HuH-7 (cell line): ENCODE measurements at places on chromosomes 7 and 10.
A peak's percentile ranks its signal among the peaks of the same experiment; 100 is the strongest.

DNA sequence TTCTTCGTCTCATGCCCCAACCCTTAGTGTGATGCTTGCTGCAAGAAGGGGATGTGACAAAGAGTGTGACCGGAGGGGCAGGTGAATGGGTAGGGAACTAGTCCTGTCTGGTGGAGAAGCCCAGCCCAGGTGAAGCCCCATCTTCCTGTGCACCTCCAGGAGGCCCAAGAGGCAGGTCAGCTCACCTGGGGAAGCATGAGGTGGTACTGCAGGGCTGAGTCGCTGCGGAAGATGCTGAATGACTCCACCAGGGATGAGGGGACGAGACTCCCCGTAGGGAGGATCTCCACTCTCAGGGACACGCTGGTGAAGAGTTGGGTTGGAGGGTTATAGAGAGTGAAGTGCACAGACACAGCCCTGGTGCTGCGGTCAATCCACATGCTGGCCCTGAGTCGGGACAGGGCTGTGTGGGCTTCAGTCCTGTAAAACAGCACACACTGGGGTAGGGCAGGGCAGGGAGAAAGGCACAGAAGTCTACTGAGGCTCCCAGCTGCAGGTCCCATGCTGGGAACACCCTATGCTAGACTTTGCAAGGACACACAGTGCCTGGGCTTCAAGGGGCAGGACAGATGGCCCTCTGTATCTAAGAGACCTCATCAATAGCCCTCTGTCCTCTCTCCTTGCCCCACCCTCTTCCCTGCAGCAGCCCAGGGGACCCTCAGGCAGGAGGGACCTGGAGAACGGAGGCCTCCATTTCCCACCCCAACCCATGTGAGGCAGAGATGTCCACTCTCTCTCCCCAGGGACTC is 136.5 kb downstream of the PKD1L1 start:
- DNase-seq, result no peak

GRCh38 chr7:152369518-152369917 is 66.3 kb downstream of the KMT2C start:
- DNase-seq, result no peak

GRCh38 chr7:94580601-94581000 is 71.0 kb downstream of the CASD1 start:
- peak; percentile 30 for DNase-seq

DNA sequence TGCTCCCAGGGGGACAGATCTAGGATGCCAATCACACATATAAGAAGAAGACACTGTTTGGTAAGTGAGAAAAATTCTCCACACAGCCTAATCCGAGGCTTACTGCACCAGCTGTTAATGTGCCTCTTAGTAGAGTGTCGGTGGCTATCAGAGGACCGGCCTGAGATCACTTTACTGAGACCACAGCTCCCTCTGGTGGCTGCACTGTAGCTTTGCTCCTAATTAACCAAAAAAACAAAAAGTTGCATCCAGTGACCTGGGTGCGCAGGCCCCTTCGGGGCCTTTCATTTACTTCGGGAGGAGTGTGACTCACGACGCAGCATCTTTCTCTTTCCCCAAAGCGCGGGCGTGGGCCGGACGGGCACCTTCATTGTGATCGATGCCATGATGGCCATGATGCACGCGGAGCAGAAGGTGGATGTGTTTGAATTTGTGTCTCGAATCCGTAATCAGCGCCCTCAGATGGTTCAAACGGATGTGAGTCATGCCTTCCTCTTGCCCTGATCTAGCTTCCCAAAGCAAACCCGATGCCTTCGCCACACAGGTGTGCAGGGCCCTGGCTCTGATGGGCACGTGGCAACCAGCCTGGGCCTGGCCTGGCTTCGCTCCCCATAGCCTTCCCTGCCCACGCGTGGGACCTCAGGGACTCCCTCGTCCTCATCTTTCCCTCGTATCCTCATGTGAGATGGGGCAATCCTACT is 56.7 kb downstream of the MKI67 start:
- peak; percentile 63 for DNase-seq

DNA sequence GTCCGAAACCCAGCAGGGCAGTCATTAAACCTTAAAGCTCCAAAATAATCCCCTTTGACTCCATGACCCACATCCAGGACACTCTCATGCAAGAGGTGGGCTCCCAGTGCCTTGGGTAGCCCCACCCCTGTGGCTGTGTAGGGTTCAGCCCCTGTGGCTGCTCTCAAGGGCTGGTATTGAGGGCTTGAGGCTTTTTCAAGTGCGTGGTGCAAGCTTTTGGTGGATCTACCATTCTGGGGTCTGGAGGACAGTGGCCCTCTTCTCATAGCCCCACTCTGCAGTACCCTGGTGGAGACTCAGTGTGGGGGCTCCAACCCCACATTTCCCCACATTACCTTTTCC is 50.5 kb downstream of the RSBN1L start:
- no peak for DNase-seq

DNA sequence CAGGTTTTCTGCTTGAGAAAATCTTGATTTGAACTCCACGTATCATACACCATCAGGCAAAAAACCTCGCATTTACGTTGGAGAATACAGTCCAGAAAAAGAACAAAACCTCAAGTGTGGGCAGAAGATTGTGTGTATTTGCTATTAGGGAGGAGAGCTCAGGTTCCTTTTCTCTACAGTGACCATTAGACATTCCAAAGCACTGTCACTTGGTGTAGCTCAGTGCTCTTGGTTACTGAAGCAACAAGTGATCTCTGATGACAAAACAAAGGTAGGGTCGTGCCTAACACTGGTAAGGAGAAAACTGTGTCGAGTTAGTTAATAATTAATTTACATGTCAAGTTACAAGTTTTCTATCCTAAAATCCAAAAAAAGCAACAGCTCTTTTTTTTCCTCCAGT is 72.6 kb downstream of the C1GALT1 start:
- peak; percentile 44 for DNase-seq

DNA sequence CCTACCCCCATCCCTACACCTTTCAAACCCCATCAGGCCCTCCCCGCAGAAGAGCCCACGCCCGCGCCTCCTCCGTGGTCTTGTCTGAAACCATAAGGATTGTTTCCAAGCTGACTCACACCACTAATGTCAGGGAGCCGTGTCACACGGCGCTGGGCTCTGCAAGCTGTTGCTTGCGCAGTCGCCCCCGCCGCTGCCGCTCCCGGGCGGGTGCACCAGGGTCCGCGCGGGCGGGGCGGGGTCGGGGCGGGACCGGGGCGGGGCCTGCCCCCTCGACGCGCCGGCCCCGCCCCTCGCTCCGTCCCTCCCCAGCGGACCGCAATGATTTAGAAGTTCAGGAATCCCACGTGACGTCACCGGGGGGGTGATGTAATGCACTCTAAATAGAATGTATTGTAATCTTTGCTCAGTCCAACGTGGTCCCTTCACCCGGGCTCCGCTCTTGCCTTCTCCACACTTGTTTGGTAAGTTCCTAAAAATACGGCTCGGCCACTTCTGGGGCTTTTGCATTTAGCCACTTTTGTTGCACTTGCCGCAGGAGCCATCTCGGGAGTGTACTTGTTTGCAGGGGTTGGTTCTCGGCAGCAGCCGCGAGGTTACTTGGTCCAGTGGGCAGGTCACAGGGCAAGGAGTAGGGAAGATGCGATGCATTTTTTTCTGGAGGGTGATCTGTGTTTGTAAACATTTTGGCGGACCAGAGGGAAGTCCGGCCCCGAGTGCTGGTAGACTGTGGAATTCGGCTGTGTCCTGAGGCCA is 3.2 kb upstream of the CREB5 start:
- DNase-seq, result peak; percentile 62

DNA sequence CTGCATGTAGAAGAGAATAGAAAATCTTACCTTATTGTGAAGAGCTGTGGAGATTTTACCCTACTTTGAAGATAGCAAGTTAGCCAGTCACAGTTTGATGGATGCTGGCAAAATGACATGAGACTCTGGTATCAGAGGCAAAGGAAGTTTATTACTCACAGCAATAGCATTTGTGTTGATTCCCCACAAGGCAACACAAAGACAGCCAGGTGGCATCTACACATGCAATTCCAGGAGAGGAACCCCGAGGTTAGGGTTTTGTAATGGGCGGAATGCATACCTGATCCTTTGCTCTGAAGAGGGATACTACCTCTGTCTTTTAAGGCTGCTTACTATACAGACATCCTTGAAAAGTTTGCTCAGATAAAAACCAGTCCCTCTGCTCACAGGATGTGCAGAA is 59.5 kb downstream of the AHR start:
- DNase-seq, result no peak

DNA sequence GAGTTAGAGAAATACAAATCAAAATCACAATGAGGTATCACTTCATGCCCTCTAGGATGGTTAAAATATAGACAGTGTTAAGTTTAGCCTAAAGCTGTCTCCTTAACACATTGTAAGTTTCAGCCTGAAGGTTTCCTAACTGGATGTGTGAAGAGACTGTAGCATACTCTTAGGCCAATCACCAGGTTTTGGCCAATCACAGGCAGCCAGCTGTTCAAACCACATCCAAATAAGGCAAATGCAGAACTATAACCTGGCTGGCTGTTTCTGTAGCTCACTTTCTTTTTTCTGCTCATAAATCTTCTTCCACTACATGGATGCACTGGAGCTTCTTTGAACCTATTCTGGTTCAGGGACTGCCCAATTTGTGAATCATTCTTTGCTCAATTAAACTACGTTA is 19.7 kb downstream of the ESYT2 start:
- DNase-seq, result no peak

DNA sequence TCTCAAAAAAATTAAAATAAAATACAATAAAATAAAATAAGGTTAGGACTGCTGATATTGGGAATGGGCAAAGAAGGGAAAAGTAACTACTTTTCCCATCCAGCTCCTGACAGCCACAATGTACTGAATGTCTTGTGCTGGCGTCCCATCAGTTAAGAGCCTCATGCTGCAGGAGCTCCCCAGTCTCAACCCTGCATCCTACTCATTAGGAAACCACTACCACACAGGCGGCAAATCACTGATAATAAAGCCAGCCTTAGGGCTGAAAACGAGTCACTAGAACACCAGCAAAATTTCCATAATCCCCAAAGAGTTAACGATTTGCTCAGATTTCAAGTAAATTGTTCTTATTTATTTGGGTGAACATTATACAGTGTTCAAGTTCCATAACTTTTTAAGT is 4.3 kb downstream of the YWHAG start:
- no peak for DNase-seq

GRCh38 chr10:92742331-92743228 is 52.8 kb downstream of the HHEX start:
- no peak for DNase-seq

- peak; percentile 82 for DNase-seq
Observed at GRCh38 chr7:105013221-105013815, 687 bp upstream of the KMT2E start.

GRCh38 chr10:27297844-27298521 is 57.4 kb upstream of the ACBD5 start:
- DNase-seq, result no peak

DNA sequence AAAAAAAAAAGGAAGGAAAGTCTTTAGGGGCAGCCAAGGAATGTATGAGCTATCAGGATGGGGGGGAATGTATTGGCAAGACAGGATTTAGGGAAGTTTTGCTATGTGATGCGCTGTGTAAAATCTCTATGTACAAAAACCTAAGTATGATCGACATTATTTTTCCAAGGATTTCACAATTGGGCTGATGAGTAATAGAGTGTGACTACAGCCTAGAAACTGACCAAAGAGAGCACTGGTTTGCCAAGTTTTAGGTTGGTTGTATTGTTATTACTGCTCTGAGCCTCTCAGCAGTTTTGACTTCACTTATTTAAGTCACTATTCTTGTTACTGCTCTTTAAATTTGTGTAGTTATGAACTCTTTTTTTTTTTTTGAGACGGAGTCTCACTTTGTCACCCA is 107.3 kb downstream of the NRCAM start:
- no peak for DNase-seq

DNA sequence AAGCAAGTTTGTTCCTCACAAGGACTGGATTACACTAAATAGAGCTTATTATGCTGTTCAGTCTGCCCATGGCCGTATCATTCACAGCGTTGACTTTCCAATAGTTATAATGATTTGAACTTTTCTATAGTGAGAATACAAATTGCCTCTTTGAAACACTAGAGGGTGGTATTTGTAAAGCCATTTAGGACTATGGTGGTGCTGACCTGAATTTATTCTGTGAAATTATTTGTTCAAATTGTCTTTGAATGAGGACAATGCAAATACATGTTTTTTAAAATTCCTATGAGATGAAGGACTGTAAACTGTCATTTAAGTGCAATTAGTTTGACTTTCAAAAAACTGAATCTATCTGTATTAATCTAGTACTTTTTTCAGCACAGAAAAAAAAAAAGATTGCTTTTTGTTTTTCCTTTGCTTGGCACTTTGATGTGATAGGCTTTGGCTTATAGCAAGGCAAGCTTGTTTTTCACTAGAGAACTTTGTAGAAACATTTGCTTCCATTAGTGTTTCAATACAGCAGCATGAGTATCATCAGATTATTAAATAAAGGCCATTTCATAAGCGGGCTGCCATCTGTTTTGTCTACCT is 122.7 kb upstream of the TMEM229A start:
- peak; percentile 7 for DNase-seq

DNA sequence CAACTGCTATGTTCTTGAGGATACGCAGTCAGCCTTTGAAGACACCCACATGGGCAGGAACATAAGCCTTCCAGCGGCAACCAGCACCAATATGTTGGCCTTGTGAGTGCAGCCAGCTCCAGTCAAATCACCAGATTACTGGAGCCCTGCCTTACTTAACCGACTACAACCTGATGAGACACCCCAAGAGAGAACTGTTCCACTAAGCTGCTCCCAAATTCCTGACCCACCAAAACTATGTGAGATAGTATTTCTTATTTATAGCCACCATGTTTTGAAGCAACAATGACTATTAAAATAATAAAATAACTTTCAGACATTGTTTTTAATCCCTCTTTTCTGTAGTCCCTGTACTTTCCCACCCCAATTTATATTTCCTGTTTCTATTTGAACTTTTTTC is 179.6 kb downstream of the ADK start:
- no peak for DNase-seq

DNA sequence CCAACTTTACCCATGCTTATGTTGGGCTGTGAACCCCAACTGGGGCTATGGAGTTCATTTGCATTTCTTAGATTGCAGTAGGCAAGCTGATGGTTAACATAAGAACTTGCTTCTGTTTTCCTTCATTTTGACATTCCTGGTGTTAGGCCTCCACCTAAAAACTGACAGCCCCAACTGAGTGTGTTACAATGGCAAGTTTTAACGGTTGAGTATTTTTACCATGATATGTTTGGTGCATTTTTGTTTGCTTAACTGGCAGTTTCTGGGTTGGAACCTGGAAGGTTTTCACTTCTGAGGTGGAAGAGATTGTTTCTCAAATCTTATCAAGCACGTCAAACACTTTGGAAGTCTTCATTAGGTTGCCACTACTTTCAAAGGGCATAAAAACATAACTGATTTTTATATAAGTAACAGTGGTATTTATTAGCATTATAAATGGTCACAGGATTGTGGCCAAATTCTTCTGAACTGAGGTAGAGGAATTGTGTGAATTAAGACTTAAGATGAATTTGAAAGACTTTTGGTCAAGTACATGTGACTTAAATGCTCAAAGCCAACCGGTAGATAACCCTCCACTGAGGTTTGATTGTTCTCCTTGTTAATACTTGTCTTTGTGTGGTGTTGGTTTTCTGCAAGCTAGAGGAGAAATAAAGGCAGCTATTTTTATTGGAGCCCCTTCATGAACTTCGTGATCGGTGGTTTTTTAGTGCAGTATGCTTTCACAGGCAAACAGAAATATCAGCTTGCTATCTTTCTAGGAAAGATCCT is 2.8 kb downstream of the BMI1 start:
- DNase-seq, result no peak
